ENCODE measurements at places on chromosomes 3 and 15.

DNA sequence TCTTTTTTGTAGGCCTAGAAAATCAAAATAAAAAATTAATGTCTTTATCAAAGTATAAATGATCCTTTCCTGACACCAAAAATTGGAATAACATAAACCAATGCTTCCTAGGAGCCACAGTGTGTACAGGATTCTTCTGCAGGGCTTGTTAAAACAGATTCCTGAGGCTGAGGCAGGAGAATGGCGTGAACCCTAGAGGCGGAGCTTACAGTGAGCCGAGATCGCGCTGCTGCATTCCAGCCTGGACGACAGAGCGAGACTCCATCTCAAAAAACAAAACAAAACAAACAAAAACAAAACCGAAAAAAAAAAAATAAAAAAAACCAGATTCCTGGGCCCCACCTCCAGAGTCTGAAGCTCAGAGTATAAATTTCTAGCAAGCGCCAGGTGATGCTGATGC is 78.0 kb downstream of the PEX5L start:
- no peak for DNase-seq

DNA sequence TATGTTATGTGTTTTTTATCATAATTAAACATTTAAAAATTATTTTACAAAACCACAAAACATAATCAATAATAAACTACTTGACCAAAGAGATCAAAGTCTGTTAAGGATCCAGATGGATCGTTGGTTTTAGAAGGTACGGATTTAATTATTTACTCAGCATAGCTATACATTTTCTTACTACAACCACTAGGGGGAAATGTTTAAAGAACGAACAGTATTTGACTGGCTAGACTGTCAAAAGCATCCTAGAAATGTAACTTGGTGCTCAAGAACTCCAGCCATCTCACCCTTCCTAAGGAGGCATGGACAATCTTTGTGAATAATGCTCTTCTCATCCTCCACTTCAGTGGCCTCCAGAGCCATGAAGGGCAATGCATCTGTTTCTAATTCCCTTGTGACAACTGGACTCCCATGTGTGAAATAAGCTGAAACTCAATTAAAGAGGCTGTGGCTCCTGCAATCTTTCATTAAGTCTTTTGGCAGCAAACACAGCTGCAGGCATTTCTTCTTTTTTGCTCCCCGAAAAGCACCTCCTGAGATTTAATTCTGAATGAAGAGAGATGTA is 94.7 kb upstream of the TUSC7 start:
- no peak for DNase-seq

DNA sequence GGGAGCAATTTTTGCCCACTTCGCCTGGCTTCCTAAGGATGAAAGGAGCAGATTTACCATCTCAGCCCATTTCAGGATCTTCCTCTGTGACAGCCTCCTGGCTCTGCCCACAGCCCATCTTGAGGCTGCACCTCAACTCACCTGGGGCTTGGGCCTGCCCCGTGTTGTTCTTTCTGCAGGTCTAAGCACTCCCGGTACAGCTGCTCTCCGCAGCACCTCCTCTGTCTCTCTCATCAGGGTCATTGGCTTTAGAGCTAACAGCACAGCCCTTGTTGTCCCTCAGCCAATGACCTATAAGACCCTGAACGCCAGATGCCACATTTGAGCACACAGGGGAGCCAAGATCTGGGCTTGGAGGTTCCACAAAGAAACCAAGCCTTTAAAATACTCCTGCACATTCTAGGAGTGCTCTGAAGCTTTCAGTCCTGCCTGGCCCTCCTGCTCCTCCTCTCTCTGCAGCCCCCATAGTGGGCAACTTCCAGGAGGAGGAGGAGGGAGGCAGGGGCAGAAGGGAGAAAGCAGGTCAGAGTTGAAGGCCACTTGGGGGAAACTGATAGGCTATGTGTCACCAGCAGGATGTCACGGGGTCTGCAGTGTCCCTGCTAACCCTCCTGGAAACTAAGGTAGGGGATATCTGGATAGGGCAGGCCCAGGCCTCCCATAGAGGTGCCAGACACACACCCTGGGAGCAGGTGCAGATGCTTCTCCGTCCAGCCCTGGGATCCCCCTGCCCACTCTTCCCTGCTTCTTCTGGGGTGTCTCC is 115.6 kb downstream of the ETFA start:
- no peak for DNase-seq

DNA sequence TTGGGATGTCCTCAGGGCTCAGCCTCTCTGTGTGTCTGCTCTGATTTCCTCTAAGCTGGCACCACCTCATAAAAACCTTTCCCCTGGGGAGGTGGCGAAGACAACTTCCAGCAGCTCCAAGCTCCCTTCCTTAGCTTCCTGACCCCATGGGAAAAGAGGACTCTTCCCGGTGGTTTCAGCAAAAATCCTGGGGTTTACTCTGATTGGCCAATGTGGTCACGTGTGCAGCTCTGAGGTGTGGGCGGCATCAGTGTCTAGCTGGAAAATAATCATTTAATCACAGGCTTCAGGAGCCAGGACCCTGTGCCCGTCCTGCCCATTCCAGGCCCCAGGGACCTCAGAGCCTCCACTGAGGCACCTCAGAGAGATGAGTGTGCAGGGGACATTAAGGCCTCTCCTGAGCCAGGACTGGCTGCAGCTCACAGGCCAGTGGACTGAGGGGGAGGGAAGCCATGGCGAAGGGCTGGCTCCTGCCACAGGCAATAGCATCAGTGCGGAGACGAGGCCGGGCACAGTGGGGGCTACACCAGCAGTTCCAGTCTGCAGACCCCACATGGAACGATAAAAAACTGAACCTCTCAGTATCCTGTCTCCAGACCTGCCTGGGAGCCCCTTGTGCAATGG is 104.1 kb downstream of the TPRA1 start:
- no peak for DNase-seq

DNA sequence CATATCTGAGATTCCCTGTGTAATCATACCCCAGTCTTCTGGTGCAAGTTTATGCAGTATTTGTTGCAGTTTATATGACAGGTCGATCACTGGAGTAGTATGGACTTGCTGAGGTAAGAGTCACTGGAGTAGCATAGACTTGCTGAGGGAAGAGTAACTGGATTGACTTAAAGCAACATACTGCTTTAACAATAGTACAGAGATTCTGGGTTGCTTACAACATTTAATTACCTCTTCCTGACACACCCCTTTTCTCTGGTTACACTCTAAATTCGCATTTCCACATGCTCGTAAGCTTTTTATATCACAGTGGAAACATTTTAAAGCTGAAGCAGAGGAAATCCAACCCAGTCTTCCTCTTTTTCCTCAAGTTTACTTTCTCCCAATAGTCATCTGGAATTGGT is 11.8 kb downstream of the AAGAB start:
- DNase-seq = no peak

DNA sequence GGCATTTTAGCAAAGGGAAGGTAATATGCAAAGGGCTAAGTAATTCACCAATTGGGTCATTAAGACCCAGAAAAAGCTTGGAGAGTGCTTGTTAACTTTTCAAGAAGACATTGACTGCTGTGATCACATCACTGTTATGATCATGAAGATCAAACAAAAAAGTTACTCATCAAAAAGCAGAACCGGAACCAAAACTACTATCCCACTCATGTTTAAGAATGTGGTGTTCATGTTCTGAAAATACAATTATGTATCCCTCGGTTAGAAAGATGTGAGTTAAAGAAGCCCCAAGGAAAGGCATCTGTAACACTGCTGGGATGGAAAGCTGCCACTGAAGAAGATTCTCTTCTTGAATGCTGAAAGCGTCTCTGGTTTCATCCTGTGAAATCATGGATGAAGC is 32.6 kb downstream of the BBX start:
- DNase-seq = no peak

DNA sequence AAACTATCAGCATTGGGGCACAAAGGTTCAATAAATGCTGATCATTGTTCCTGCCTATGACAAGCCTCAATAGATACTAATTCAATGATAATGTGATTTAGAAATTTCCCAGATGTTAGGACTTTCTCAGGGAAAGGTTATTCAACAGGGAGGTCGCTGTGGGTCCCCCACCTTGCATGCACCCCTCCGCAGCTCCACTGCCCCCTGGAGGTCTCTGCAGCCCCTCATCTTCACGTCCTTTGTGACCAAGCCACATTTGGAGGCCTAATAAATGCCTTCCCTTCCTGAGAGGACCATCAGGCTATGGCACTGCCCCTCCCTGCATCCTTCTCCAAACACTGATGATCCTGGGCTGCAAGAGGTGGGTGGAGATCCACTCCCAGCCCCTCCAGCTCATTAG is 50.2 kb downstream of the NOX5 start:
- no peak for DNase-seq

DNA sequence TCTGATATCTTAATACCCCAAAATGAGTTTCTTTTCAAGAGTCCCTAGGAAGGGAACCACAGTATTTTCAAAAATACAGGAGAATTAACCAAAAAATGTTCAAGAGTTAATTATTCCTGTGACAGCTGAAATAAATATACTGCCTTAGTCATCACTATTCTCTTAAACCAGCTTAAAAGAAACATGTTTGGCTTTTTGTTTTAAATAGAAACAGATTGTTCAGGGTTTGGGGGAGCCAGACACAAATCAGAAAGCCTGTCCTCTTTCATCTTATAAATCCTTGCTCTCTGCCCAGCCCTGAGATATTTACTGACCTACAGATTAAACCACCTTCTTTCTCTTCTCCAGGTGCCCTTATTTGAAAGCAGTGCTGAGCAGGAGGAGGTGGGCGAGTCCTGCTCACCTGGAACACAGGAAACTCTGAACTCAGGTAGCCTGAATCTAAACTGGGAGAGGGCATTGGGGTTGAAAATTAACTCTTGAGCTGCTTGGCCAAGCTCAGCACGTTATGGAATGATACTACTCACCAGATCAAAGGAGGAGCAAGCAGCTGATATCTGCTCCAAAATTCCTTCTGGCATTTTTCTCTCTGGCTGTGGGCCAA is 84.1 kb upstream of the SPRED1 start:
- DNase-seq = no peak

- DNase-seq = no peak
Measured at GRCh38 chr3:136682740-136683312, 69.4 kb downstream of the STAG1 start.

DNA sequence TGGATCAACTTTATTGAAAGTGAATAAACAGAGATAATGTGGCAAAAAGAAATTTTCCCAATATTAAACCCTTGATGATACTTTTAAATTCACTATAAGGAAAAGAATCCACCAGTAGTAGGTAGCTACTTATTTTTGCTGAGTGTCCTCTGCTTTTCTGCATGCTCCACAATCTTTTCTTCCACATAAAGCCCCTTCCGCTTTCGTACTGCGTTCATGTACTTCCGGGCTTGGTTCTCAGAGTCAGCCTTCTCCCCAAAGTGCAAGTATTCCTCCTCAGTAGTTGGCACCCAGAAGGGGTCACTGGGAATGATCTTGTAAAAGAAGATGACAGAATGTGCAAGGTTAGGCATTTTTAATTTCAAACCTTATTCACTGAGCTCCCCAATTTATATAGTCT is 84.4 kb upstream of the MEX3B start:
- no peak for DNase-seq

DNA sequence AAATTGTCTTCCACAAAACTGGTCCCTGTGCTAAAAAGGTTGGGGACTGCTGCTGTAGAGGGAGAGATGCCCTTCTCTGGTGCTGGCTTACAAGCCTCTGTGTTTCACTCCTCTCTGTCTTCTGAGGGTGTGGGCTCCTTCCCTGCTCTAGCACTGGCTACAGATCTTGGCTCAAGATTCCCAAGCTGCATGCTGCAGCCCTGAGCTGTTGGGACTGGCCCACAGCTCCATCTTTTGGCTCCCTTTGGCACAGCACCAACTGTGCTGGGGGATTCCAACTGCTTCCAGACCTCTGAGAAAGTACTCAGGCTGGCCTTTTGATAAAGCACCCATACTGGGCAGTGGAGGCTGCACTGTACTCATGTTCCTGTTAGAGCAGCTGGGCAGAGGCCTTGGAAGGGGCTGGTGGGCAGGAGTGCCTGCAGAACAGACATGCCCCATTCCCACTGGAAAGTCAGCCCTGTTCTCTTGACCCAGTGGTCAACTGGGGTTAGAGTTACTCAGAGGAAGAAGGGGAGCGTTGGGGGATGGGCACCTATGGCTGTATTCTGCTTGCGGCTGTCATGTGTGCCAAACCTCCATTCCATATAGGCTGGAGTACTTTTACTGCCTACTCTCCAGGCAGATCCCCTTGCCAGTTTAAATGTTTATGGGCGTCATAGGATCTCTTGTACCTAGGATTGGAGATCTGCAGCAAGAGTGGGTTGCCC is 55.7 kb downstream of the GALK2 start:
- DNase-seq = peak; percentile 46

- no peak for DNase-seq
Measured at GRCh38 chr3:41698898-41699297, 263.0 kb downstream of the ULK4 start.

DNA sequence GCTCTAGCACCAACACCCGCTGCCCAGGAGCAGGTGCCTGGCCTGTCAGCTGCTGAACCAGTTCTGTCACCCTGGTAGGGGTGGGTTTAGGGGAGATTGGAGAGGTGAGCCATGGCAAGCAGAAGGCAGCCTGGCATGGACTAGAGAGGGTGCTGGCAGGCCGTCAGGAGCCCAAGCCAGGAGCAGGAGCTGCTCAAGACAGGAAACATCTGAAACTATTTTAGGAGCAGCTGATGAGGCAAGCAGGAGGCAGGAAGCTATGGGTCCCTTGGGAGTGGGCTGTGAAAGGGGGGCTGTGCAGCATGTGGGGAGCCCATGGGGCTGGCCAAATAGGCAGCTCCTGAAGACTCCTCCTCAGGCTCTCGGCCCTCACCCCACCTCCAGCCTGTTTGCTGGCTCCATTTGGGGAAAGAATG is 2.3 kb downstream of the INKA1 start:
- DNase-seq = peak; percentile 38

DNA sequence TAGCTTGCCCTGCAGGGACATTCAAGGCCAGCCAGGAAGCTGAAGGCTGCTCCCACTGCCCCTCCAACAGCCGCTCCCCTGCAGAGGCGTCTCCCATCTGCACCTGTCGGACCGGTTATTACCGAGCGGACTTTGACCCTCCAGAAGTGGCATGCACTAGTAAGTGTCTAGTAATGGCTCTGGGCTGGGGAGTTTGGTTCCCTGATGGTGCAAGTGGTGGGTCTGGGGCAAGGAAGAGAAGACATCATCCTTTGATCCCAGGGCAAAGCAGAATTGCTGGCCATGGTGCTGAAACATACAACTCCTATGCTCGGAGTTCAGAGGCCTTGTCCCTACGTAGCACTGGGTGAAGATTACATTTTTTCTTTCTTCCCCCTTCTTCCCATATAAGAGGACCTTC is 311.4 kb downstream of the EPHB1 start:
- DNase-seq = no peak
